ENCODE measurements at places on chromosomes 12 and 14. TPM values are rescaled to one million over a fixed set of nuclear protein-coding genes. Genes with fewer than 3 reads are reported as not detected.

Gene MFAP5
- total RNA-seq: 32.8 TPM

Gene FOXG1
- not detected for total RNA-seq

- DNase-seq: no peak
- H3K4me1 ChIP-seq: no peaks in the 10 kb centered on the region
- H3K36me3 ChIP-seq: no peaks in the 10 kb centered on the region
Measured at GRCh38 chr12:12954878-12955625, 3.1 kb upstream of the GPRC5D start.

DNA sequence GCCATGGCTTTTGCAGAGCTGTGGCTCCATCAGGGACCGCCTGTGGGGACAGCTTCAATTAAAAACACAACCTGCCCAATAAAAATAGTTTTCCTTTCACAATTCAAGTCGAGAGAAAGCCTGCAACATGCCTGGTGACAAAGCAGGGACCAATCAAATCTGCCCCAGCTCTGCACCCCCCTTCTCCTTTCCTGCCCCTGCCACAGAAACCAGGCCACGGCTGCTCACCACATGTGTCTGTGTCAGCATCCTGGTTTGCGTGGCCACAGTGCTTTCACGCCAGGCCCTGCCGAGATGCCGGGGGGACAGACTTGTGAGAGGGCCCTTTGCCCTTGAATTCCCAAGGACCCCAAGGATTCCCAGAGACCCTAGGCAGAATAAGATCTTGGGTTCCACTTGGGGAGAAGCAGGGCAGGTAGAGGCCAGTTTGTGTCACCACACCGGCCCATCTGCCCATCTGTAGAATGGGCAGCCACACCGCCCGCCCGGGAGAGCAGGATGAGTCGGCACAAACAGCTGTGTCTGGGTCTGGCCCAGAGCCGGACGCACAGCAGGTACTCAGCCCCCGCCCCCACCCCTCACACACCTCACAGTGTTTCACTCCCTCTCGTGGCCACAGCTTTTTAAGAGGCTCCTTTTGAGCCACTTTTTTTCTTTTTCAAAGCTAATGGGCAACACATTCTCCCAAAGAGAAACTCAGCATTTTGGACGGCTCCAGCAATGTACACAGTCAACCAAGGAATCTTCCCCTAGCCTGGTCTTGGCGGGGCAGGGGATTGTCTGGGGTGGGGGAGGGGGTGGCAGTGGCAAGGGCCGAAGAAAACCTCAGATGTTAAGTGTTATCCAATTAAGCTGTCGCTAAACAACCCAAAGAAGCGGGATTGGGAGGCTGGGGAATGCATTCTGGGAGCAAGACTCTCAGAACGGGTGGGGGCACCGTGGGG, 41.5 kb downstream of the BCL11B start:
- H3K27me3 ChIP-seq: peaks cover 10% of the 10 kb centered on the region
- H3K4me1 ChIP-seq: no peaks in the 10 kb centered on the region
- no peaks in the 10 kb centered on the region for H3K36me3 ChIP-seq
- no peak overlapping the region for H3K27ac ChIP-seq

DNA sequence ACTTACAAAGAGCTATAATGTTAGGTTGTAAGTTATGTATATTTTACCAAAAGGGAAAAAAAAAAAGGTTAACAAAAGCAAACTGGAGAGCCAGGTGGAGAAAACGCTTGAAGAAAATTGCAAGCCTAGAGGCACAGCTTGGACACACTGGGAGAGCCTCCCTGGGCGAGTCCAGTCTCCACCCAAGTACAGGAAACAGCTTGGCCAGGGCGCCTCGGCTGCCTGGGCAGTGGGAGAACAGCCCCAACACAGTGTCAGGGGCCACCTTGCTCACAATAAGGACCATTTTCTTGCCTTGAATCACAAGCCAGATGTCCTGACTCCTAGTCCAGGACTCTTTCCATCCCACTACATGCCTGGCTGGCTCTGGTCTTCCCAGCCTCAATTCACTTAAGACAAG, 33.3 kb downstream of the TTC7B start:
- no peaks in the 10 kb centered on the region for H3K36me3 ChIP-seq
- no peak overlapping the region for H3K4me3 ChIP-seq
- no peak overlapping the region for H3K27ac ChIP-seq
- DNase-seq: no peak
- H3K4me1 ChIP-seq: no peaks in the 10 kb centered on the region

DNA sequence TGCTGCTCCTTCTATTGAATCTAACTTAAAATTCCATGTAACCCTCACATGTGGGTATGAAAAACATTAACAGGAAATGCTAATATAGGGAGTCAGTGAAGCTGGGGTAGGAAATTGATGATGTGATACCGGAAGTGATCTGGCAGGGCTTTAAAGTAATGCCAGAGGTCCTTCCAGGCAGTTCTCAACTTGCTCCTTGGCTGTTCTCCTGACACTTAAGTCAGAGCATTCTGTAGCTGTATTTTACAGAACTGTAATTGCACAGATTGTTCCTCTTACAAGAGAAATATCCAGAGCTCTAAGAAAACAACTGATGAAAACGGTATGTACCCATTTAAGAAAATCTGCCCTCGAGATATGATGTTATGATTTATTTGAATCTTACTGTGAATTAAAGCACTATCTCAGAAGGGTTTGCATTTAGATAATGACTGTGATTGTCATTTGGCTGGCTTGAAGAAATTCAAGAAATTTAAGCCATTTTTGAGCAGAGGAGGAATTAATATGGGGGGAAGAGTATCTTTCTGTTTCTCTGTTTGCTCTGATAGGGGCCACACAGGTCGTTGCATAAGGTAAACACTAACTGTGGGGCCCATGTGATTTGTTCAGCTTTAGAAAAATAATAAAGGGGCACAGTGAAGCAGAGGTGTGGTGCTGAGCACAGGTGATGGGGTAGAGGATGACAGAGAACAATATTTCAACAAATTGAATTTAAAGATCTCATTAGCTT, 88.4 kb downstream of the BBS10 start:
- H3K4me3 ChIP-seq: no peak overlapping the region
- DNase-seq: no peak
- H3K27me3 ChIP-seq: no peaks in the 10 kb centered on the region
- no peaks in the 10 kb centered on the region for H3K36me3 ChIP-seq
